ENCODE measurements at places on chromosomes 11 and 22.

GRCh38 chr11:72226701-72227100 lies 2.1 kb downstream of the INPPL1 start:
- no peak for DNase-seq

DNA sequence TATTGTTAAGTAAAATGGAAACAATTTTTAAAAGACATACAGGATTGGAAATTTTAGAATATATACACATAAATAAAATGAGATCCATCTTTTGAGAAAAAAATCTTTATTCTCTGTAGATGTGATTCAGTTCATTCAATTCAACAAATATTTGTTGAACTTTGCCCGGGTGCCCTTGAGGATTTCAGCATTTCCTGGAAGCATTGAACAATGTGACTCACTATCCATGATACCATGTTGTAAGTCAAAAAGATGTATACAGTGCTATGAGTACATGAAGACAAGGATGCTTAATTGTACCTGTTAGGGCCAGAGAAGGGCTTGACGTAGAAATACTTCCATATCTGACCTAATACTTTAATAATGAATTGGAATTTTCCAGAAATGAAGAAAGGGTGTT lies 353.7 kb downstream of the METTL15 start:
- DNase-seq: no peak

- DNase-seq: no peak
Observed at GRCh38 chr11:126403658-126404057, 48.2 kb downstream of the ST3GAL4 start.

DNA sequence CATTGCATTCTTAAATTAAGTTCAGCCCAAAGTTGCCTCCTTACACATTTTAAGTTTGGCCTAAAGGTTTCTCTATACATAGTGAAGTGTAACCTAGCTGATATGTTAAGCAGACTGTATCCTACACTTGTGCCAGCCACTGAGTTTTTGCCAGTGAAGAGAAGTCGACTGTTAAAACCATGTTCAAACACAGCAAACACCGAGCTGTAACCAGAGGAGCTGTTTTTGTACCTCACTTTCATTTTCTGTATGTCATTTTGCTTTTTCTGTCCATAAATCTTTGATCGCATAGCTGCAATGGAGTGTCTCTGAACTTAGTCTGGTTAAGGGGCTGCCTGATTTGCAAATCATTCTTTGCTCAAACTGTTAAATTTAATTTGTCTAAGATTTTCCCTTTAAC lies 403.7 kb downstream of the LUZP2 start:
- no peak for DNase-seq

- no peak for DNase-seq
Observed at GRCh38 chr11:28702450-28702790, 594.2 kb downstream of the METTL15 start.

GRCh38 chr11:36976741-36977140 lies 378.7 kb upstream of the RAG2 start:
- no peak for DNase-seq

DNA sequence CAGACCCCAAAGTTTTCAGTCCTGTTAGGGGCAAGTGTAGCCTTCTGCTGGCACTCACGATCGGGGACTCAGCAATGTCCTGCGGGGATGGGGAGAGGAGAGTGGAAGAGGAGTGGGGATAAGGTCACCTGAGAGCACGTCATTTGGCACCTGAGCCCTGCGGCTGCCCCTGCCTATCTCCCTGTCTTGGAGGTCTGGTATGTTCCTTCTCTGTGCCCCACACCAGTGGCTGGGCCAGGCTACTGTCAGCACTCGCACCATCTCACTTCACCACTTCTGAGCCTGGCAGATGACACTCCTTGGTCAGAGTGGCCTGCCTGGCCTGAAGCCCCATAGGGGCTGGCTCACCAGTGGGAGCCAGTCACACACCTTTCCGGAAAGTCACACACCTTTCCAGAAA lies 20.1 kb upstream of the CHADL start:
- DNase-seq: no peak

GRCh38 chr22:20526628-20527355 lies 19.4 kb downstream of the MED15 start:
- DNase-seq: no peak

DNA sequence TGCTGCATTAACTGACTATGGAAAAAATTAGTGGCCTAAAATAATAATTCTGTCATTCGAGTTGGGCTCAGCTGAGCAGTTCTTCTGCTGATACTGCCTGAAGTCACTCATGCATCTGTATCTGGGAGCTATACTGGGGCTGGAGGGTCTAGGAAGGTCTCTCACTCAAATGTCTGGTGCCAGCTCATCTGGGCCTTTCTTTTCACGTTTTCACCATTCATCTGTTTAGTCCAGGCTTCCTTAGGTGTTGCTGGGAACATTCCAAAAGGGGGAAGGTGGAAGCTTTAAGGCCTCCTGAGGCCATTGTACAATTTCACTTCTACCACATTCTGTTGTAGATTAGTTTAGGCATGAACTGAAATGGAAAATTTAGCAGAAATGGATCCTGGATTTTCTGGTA lies 28.0 kb downstream of the YAP1 start:
- no peak for DNase-seq

- no peak for DNase-seq
Observed at GRCh38 chr22:37330200-37331033, 48.1 kb downstream of the CYTH4 start.

- no peak for DNase-seq
Observed at GRCh38 chr11:130772266-130773227, 143.7 kb downstream of the SNX19 start.

- DNase-seq: no peak
Observed at GRCh38 chr11:1969035-1969434, 21.9 kb downstream of the MRPL23 start.

- DNase-seq: no peak
Observed at GRCh38 chr11:96337541-96338431, 5.2 kb downstream of the MAML2 start.

- DNase-seq: no peak
Observed at GRCh38 chr11:92449780-92450179, 225.2 kb downstream of the FAT3 start.

- DNase-seq: no peak
Observed at GRCh38 chr11:103794262-103794661, 242.2 kb upstream of the DDI1 start.

GRCh38 chr11:123260511-123261211 lies 65.6 kb upstream of the CLMP start:
- no peak for DNase-seq

GRCh38 chr22:27984723-27985122 lies 65.7 kb upstream of the PITPNB start:
- no peak for DNase-seq

- DNase-seq: no peak
Observed at GRCh38 chr11:79447038-79447786, 6.4 kb upstream of the TENM4 start.

DNA sequence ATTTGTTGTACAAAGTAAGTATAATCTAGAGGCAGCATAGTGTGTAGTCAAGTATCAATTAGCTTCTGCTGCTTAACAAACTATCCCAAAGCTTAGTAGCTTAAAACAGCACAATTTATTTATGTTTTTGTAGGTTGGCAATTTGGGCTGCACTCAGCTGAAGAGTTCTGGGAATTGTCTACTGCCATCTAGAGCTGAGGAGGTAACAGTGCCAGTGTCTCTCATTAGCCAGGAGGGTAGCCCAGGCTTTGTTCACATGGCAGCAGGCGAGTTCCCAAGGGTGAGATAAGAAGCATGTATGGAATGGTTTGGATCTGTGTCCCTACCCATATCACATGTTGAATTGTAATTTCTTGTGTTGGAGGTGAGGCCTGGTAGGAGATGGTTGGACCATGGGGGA lies 45.8 kb upstream of the SLN start:
- DNase-seq: no peak

DNA sequence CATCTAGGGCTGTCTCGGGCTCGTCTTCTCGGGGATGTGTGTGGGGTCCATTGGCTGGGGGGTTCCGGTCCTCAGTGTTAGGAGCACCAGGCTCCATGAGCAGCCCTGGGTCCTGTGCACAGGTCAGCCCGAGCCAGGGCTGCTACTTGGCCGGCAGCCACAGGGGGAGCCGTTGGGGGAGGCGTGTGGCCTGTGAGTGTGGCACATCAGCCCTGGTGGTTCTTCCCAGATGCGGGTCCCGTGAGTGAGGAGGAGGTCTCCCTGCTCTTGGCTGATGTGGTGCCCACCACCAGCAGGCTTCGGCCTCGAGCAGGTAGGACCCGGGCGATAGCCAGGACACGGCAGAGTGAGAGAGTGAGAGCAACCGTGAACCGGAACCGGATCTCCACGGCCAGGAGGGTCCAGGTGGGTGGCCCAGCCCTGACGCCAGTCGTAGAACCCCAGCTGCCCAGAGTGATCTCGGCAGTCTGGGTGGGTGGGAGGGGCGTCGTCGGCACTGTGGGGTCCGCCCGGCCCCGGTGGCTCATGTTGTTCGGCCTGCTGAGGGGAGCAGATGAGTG lies 18.5 kb downstream of the IRF7 start:
- DNase-seq: no peak

- no peak for DNase-seq
Observed at GRCh38 chr22:40009292-40009774, 14.6 kb downstream of the FAM83F start.

DNA sequence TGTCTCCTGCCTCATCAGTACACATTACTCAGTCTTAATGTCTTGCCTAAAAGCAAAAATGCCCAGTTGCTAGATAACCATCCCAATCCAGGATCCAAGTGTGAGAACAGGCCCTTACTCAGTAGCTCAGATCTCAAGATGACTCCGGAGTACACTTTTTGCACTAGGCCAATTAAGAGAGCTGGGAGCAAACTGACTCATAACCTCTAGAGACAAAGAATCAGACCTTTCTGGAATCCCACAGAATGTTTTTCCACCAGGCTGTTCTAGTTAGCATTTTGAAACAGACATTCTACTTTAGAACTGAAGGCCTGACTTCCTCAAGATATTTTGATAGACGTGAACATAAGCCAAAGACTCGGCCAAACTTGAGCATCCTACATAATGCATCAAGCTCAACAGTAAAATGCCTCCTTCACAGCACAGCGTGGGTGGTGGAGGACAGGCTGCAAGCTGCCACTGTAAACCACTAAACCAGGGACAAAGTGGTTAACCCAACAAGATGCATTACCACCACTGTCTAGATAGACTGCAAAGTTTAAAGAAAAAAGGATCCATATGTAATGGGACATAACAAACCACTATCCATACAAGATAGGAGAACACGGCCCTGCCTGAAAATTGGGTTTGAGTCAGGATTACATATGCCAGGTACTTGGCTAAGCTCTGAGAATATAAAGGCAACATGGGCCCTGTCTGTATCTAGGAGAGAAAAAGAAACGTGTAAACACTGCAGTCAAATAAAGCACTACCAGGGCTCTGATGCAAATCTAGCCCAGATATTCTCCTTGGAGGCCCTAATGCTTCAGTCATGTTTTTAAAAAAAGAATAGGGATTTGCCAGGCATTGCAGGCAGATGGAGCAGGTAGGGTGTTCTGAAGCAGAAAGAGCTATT lies 48.3 kb downstream of the MYH9 start:
- DNase-seq: no peak
